Mesothelial cell of epicardium (in vitro differentiated cells): ENCODE measurements at places on chromosomes 2 and 18. TPM values are rescaled to one million over a fixed set of nuclear protein-coding genes. Genes with fewer than 3 reads are reported as not detected.

GRCh38 chr2:217612920-217613319 is 389.9 kb downstream of the TNS1 start:
- H3K4me3 ChIP-seq: no peak overlapping the region
- H3K27ac ChIP-seq: no peak overlapping the region
- DNase-seq: no peak
- H3K4me1 ChIP-seq: peaks cover 46% of the 10 kb centered on the region

- H3K4me1 ChIP-seq: no peaks in the 10 kb centered on the region
- H3K27me3 ChIP-seq: peaks cover 4% of the 10 kb centered on the region
- no peaks in the 10 kb centered on the region for H3K36me3 ChIP-seq
- no peak for DNase-seq
- H3K27ac ChIP-seq: no peak overlapping the region
Observed at GRCh38 chr2:222358876-222359275, 60.1 kb upstream of the PAX3 start.

DNA sequence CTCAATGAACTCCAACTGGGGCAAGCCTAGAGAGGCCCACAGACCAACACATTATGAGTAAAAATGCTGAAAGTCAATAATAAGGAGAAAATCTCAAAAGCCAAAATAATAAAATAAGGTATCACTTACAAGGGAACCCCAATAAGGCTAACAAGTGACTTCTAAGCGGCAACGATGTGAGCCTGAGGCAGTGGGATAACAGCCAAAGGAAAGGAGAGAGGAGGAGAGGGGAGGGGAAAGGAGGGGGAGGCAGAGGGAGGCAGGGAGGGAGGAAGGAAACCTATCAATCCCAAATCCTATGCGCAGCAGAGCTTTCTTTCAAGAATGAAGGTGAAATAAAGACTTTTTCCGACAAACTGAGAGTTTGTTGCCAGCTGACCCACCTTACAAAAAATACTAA is 6.0 kb upstream of the NFATC1 start:
- H3K27ac ChIP-seq: no peak overlapping the region
- no peaks in the 10 kb centered on the region for H3K36me3 ChIP-seq
- H3K4me3 ChIP-seq: no peak overlapping the region

DNA sequence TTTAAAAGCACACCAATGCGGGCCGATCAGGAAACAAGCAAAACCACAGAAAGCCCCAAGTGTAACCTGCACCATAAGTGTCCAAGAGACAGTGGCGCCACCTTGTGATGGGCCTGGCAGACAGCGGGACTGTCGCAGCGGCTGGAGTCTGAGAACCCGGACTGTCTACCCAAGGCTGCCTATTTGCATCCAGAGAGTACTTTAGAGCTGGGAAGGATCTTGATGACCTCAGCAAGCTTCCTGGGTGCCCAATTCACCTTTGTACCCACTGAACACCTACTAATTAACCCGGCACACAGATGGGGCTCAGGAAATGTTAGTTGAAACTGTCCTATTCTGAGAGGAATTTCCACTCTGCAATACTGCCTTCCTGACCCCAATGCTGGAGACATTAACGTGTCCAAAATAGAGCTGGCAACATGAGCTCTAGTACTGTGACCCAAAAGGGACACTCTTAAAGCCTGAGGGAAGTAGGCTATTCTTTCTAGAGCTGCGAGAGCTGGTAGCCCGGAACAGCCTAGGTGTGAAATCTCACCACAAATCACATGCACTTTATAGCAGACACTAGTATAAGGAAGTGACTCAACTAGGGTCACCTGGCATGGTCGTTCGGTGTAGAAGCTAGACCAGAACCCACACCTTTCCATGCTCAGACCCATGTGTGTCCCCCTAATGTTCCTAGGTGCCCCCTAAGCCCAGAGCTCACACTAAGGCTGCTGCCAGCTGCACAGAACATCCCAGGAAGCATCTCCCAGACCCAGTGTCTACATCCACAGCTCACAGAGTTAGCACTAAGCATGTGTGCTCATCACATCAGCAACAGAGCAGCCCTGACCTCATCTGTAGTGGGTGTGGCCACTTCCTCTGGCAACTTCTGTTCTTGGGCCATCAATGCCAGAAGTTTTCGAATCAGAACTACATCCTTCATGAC is 25.4 kb downstream of the POLR1A start:
- no peak overlapping the region for H3K27ac ChIP-seq
- DNase-seq: no peak

DNA sequence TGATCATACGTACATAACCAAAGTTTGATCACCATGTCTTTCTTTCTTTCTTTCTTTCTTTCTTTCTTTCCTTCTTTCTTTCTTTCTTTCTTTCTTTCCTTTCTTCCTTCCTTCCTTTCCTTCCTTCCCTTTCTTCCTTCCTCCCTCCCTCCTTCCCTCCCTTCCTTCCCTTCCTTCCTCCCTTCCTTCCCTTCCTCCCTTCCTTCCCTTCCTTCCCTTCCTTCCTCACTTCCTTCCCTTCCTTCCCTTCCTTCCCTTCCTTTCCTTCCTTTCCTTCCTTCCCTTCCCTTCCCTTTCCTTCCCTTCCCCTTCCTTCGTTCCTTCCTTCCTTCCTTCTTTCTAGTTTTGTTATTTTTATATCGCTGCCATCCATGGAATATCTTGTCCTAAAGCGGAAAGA is 406.7 kb upstream of the DDX18 start:
- no peak overlapping the region for H3K4me3 ChIP-seq
- H3K27ac ChIP-seq: no peak overlapping the region
- DNase-seq: no peak

GRCh38 chr2:221724631-221725203 is 152.6 kb upstream of the EPHA4 start:
- H3K27ac ChIP-seq: no peak overlapping the region
- no peak overlapping the region for H3K4me3 ChIP-seq
- H3K36me3 ChIP-seq: peaks cover 13% of the 10 kb centered on the region
- DNase-seq: no peak
- H3K27me3 ChIP-seq: no peaks in the 10 kb centered on the region

DNA sequence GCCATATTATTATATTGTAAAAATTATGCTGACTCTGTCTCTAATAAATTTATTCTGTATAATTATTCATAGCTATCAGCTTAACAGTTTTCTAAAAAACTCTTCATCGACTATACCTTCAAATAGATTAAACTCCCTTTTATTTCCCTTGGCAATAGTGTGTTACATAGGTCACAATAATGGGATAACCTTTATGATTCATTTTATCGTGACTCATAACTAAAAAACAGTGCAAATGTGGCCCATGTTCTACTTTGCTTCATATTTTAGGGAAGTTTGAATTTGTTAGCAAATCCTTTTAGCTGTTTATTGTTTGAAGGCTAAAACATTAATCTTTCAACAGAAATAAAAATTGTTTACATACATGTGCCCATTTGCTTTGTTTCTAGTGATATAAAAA is 783.2 kb upstream of the CDH2 start:
- no peak overlapping the region for H3K4me3 ChIP-seq
- H3K36me3 ChIP-seq: no peaks in the 10 kb centered on the region
- no peak for DNase-seq
- H3K4me1 ChIP-seq: no peaks in the 10 kb centered on the region

GRCh38 chr18:70322928-70323327 is 34.1 kb downstream of the SOCS6 start:
- H3K4me3 ChIP-seq: no peak overlapping the region
- DNase-seq: no peak
- H3K4me1 ChIP-seq: peaks cover 5% of the 10 kb centered on the region
- no peak overlapping the region for H3K27ac ChIP-seq
- peaks cover 24% of the 10 kb centered on the region for H3K36me3 ChIP-seq

- peak overlapping the region; percentile 74 for H3K4me3 ChIP-seq
- no peaks in the 10 kb centered on the region for H3K36me3 ChIP-seq
- H3K4me1 ChIP-seq: peaks cover 25% of the 10 kb centered on the region
Observed at GRCh38 chr2:237966250-237966564, 607 bp upstream of the UBE2F start.

GRCh38 chr2:113113807-113114206 is 13.6 kb upstream of the IL1RN start:
- DNase-seq: no peak
- H3K36me3 ChIP-seq: no peaks in the 10 kb centered on the region
- H3K4me1 ChIP-seq: no peaks in the 10 kb centered on the region
- H3K4me3 ChIP-seq: no peak overlapping the region
- no peak overlapping the region for H3K27ac ChIP-seq
- peaks cover 13% of the 10 kb centered on the region for H3K27me3 ChIP-seq

The SNORC gene
- 3.4 to 6.0 TPM (median 4.1 TPM) in 3 replicates for total RNA-seq

The RRM2 gene
- 30.8 to 35.7 TPM (median 32.7 TPM) in 3 replicates for total RNA-seq

The MCEE gene
- 17.0 to 17.8 TPM (median 17.4 TPM) in 3 replicates for total RNA-seq

The TMEFF2 gene
- 16.6 to 18.1 TPM (median 17.5 TPM) in 3 replicates for total RNA-seq

The FBLN7 gene
- total RNA-seq: 1.9 to 2.4 TPM (median 2.2 TPM) in 3 replicates
